Bone marrow (tissue), 2 donors: ENCODE measurements at places on chromosomes 12 and 14.
A peak's percentile ranks its signal among the peaks of the same experiment; 100 is the strongest.

GRCh38 chr14:53180272-53181221 is 27.4 kb upstream of the DDHD1 start:
- DNase-seq, result no peak

GRCh38 chr14:89461256-89461655 is 44.2 kb upstream of the FOXN3 start:
- no peak for DNase-seq

GRCh38 chr12:121602766-121603165 is 21.9 kb upstream of the KDM2B start:
- no peak for DNase-seq

DNA sequence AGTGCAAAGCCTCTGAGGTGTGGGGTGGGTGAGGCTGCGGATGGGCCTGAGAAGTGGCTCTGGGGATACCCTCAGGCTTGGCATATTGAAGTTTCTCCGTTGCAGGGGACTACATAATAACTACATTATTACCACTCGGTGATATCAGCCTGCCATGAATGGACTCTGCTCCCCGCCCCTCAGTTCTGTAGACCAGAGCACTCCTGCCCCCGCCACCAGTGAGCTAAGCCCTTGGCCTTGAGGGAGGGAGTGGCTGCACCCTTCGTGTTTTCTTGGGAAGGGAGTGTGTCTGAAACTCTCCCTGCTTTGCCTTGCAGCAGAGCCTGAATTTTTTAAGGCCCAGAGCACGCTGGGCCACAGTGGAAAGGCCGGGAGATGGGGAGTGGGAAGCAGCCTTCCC is 1.7 kb downstream of the ORAI1 start:
- DNase-seq, result no peak

DNA sequence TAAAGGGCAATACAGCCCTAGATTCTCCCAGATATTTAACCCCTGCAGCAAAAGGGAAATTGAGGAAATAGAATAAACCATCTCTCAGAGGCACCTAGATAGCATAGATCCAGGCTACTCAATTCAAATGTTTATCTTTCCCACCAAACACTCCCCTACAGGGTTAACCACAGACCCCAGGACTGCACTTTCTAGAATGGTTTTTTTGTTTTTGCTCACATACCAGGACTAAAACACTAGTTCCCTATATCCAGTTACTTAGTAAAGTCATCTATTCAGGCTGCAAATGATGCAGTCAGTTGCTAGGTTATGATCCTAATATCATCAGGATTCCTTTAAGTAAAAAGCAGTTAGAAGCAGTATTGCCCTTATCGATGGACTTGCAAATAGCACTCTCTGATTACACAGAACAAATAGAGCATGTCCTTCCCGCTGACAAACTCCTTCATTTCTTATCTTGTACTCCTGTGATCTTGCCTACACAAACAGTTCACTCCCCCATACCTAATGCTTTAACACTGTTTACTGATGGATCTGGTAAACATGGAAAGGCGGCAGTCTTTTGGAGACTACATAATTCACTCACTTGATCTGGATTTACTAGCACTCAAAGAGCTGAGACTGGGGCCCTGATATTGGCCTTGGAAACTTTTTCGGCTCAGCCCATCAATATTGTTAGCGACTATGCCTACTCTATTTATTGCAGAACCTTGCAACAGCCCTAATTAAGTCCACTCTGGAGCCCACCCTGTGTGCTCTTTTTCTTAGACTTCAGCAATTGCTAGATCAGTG is 257.2 kb upstream of the DIO2 start:
- no peak for DNase-seq

DNA sequence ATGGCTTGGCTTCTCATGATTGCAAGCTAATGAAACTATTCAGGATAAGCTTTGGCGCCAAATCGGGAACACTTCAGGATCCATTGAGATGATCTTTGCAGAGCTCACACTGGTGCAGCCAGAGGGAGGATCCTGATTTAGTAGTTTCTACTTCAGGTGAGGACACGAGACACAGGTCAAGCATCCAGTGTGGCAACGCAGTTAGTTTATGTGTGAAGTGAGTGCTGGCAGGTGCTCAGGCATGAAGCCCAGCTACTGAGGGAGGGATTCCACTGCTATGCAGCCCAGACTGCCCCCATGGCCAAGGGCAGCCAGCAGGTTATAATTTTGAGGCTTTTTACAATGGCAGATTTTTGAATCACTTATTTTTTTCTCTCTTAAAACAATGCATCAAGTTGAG is 113.5 kb upstream of the PCED1B start:
- DNase-seq, result no peak

DNA sequence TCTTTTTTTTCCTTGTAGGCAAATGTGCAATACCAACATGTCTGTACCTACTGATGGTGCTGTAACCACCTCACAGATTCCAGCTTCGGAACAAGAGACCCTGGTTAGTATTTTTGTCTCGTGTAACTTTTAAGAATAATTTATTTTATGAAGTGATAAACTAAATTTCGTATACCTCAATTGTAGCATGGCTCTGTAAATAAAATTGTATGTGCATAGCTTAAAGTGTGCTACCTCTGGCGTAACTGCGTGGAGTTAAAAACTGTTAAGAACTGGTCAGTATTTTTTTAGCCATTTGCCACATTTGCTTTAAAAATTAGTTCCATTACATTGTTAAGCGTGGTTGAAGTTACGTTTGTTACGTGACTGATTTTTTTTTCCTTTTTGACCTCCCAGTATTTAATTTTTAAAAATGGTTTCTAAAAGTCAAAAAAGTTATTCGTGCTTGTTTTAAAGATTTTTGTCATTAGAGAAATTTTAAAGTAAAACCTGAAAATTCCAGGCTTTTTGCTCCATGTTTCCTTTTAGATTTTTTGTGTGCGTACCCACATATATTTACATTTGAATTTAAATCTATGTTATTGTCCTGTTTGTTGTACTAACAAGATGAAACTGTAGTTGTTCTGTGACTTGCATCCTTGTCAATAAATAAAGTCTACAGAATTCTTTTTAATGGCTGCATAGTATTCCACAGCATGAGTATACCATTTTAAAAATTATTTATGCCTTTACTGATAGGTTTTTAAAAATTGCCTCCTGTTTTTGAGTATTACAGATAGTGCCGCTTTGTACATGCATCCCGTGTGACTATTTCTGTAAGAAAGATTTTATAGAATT is 1.4 kb downstream of the MDM2 start:
- no peak for DNase-seq

DNA sequence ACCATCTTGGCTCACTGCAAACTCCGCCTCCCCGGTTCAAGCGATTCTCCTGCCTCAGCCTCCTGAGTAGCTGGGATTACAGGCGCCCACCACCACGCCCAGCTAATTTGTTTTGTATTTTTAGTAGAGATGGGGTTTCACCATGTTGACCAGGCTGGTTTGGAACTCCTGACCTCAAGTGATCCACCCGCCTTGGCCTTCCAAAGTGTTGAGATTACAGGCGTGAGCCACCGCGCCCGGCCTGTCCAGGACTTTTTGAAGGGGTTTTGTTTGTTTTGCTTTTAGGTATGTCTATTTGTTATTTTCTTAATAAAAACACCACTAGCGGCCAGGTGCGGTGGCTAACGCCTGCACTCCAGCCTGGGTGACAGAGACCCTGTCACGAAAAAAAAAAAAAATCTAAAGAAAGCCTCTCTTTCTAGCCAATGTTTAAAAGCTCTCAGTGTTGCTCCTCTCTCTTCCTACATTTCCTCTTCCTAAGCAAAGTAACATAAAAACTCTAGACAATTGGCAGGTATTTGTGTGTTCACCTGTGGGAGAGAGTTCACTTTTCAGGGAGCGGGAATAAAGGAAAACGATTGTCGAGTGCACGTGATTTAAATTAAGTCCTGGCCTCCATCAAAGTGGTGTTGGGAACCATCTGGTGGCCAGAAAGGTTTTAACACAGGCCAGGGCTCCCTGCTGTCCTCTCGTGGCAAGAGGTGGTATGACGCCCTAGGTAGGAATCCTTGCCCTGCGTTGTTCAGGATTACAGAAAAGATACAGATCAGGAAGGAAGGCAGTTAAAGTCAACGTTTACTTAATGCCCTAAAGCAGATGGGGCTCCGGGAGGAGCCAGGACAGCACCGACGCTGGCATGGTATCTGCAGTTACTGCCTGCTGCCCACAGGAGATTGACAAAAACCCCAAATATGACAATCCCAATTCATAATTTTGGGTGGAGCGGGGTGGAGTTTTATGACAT is 36.2 kb upstream of the ATP23 start:
- DNase-seq, result peak; percentile 71

GRCh38 chr12:51020448-51021182 is 5.6 kb downstream of the SLC11A2 start:
- DNase-seq, result no peak

GRCh38 chr14:51849097-51849496 is 11.3 kb upstream of the GNG2 start:
- no peak for DNase-seq

DNA sequence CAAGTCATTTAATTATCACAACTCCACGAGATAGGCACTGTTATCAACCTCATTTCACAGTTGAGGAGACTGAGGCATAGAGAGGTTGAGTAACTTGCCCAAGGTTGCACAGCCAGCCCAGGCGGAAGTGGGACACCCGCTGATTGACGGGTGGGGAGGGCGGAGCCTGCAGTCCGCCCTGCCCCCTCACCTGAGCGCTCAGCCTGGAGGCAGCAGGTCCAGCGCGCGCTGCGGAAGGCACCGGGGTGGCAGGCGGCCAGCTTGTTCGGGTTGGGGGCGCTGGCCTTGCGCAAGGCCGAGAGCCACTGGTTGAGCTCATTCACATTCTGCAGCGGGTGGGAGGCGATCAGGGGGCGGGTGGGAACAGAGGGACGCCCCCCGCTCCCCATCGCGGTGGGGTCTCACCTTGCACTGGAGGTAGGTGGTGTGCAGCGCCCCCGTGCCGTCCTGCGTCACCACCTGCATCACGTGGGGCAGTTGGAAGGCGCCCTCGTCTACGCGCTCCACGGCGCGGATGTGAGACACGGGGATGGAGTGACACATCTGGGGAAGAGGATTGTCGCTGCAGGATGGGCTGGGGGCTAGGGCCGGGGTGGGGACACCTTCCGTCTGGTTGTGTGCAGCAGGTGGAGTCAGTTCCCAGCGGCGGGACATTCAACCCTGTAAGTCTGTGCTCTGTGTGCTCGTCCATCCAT is 31.7 kb downstream of the RASAL1 start:
- DNase-seq, result no peak

DNA sequence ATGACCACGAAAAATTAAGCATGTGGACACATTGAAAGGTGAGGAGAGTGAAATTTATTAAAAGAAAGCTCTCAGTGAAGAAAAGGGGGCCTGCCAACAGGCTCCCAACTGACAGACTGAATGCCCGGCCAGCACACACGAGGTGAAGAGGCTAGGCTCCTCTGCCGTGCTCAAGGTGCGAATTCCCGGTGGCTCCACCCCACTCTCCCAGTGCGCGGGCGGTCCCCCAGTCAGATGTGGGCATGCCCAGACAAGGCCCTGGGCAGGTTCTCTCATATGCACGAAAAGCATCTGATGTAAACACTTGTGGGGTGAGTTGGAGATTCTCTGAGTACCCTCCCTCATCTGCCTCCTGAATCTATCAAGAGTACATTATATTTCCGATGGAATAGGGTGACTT is 48.5 kb upstream of the OSBPL8 start:
- no peak for DNase-seq

DNA sequence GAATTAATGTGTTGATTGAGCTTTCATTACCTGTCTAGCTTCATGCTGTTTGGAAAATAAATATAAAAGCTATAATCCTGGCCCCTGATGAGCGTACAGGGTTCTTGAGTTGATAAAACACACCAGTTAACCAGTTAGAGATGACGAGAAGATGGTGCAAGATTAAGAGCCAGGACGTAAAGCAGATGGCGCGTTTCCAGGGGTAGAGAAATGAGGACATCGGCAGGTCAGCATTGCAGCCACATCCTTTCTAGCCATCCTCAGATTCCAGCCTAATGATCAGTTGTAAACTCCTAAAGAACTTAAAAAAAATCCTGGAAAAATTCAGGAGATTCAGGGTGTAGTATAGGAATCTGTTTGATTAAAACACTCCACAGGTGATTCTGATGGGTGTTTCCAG is 203.7 kb downstream of the CACNA1C start:
- no peak for DNase-seq

GRCh38 chr12:89695830-89696229 is 12.8 kb downstream of the ATP2B1 start:
- DNase-seq, result no peak

- DNase-seq, result no peak
Measured at GRCh38 chr14:53569446-53569845, 387.2 kb downstream of the BMP4 start.

DNA sequence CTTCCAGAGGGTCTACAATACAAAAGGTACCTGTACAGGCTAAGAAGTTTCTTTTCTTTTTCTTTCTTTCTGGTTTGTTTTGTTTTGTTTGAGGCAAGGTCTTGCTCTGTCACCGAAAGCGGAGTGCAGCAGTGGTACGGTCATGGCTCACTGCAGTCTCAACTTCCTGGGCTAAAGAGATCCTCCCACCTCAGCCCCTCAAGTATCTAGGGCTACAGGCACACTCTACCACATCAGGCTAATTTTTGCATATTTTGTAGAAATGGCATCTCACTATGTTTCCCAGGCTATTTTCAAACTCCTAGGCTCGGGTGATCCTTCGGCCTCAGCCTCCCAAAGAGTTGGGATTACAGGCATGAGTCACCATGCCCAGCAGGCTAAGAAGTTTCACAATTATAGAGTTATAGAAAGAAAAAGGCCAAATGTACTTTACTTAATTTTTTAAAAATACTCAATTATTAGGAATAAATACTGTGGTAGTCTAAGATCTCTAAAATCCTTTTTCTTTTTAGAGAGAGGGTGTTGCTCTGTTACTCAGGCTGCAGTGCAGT is 3.0 kb upstream of the PIGH start:
- no peak for DNase-seq

DNA sequence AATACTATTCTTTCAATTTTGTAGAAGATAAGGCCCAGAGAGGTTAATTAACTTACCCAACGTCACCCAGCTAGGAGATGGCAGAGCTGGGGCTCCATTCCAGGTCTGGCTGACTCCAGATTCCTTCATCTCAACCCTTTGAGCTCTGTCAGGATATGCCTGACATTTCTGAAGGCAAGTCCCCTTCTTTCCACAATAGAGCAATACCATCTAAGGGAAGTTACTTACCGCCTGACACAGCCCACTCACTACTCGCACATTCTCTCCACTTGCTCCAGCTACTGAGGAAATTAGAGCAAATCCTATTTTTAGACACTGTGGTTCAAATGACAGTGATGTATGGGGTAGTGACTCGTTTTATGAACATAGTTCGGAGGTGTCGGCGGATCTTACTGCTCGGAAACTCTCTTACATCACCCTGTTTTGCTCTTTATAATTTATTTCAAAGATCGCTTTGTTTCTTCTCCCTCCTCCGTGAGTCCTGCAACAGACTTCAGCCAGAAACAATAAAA is 2.0 kb upstream of the WSCD2 start:
- DNase-seq, result no peak

- DNase-seq, result peak; percentile 1
Measured at GRCh38 chr12:58148405-58148804, 207.0 kb downstream of the ATP23 start.
